H9 (cell line): ENCODE measurements at places on chromosomes 5 and 9.

- peak; percentile 3 for DNase-seq
These were observed 9.5 kb upstream of the HAND1 start for GRCh38 chr5:154487541-154487940.

DNA sequence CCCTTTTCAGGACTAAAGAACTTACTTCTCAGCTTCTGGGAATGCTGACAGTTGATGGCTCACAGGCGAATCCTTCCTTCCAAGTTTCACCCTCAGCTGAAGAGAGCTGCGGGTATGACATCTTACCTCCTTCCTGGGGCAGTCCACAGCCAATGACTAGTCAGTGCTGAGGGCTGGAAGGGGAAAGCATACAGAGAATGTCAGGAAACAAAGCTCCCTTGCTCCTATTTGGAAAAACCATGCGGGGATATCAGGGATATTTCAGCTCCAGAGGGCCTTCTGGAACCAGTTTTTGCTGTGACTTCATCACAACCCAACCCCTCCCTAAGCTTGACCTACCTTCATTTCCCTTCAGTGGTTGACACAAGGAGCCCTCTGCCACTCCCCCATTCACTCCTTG is 15.7 kb downstream of the FTMT start:
- DNase-seq, result no peak

DNA sequence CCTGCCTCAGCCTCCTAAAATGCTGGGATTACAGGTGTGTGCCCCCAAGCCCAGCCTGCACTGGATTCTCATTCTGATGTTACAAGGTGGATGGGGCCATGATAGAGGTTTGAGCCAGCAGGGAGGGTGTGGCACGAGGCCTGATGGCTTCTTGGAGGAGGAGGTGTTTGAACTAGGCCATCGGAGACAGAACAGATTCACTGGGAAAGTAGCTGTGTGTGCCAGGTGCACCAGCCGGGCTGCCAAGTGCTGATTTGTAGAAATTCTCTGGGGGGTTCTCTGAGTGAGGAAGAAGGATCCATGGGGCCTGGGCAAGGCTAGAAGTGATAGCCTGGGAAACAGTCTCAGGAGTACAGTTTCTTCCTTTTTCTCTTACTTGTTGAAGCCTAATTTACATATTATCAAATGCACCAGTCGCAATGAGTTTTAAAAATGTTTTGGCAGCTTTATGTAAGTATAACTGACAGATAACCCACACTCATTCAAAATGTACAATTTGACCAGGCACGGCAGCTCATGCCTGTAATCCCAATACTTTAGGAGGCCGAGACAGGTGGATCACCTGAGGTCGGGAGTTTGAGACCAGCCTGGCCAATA is 31.1 kb upstream of the STXBP1 start:
- DNase-seq, result no peak

DNA sequence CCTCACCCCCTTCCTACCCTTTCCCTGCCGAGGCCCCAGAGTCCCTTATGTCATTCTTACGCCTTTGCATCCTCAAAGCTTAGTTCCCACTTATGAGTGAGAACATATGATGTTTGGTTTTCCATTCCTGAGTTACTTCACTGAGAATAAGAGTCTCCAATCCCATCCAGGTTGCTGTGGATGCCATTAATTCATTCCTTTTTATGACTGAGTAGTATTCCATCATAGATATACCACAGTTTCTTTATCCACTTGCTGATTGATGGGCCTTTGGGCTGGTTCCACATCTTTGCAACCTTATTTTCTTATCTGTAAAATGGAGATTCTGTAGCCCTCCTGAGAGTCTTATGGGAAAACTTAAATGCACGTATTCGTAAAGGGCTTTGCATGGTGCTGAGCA is 36.8 kb downstream of the CRB2 start:
- no peak for DNase-seq

DNA sequence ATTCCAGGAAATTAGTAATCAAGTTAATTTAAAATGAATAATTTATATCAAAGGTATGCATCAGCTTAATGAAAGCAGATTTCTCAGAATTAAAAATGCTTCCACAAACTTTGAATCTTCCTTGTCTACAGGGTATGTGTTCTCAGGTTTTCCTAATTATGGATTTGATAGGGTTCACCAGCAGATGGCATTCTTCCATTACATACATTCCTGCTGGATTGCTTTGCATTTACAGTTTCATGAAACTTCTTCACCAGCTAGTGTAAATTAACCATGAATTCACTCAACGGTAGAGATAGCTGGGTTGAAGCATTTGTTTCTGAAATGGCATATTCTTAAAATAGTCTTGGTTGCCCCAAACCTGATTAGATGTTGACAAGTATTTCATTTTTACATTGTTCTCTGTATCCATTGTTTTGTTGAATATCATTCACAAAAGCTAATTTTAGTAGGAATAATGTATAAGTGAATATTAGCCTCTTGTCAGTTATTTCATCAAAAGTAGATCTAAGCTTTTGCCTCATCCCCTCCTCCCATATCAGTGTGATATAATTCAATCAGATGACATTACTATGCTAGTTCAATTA is 68.7 kb upstream of the WDR41 start:
- DNase-seq, result no peak

GRCh38 chr9:114745879-114746550 is 59.8 kb downstream of the TNFSF15 start:
- DNase-seq, result no peak

GRCh38 chr9:22009506-22009867 is 382 bp upstream of the CDKN2B start:
- DNase-seq, result no peak

DNA sequence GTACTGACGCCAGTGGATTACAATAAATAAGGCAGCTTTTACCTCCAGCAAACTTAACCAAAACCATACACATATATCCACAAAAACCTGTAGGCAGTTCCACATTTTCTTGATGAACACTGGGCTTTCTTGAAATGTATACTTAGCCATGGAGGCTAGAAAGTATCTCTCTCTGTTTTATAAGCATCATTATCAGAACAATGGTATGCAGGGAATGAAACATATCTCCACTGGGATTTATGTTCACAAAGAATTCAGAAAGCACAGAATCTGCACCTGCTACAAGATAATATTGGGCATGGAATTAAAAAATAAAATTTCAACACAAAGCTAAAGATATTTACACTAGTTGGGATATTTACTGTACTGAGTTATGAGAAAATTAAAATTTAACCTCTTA is 126.1 kb upstream of the RASA1 start:
- no peak for DNase-seq

- DNase-seq, result no peak
These were observed 35.8 kb upstream of the MVB12B start for GRCh38 chr9:126290871-126291270.

- peak; percentile 67 for DNase-seq
These were observed 126.3 kb downstream of the TRIO start for GRCh38 chr5:14269395-14269794.

- DNase-seq, result no peak
These were observed 241.4 kb downstream of the FSTL4 start for GRCh38 chr5:133370904-133371303.

- DNase-seq, result no peak
These were observed 257.1 kb downstream of the AOPEP start for GRCh38 chr9:94983552-94983951.

DNA sequence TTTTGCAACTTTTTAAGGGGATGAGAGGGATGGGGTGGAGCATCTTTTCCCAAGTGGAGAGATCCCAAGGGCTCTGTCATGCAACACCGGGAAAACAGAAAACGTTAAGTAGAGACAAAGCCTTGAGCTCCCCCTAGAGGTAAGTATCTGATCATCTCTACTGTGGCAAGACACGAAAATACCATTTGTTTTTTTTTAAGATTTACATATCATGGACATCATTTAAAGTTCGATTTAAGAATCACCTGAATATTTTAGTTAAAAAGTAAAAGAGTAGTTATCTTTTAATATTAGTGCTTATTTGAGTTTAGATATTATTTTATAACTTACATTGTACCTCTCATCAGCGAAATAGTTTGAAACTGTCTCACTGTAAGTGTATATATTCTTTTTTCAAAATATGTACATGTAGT is 200.4 kb downstream of the LRRC70 start:
- peak; percentile 41 for DNase-seq

GRCh38 chr5:14879937-14880589 is 8.5 kb upstream of the ANKH start:
- no peak for DNase-seq

GRCh38 chr9:107044872-107045271 is 181.9 kb downstream of the ZNF462 start:
- DNase-seq, result no peak

- no peak for DNase-seq
These were observed 3.2 kb downstream of the NKD2 start for GRCh38 chr5:1011741-1012312.
